Globus pallidus (tissue), 1 donor: ENCODE measurements at places on chromosomes 6 and 20.

- no peak for DNase-seq
Observed at GRCh38 chr20:41124451-41125094, 12.8 kb upstream of the PLCG1 start.

GRCh38 chr6:38302081-38302480 is 337.6 kb downstream of the BTBD9 start:
- no peak for DNase-seq

DNA sequence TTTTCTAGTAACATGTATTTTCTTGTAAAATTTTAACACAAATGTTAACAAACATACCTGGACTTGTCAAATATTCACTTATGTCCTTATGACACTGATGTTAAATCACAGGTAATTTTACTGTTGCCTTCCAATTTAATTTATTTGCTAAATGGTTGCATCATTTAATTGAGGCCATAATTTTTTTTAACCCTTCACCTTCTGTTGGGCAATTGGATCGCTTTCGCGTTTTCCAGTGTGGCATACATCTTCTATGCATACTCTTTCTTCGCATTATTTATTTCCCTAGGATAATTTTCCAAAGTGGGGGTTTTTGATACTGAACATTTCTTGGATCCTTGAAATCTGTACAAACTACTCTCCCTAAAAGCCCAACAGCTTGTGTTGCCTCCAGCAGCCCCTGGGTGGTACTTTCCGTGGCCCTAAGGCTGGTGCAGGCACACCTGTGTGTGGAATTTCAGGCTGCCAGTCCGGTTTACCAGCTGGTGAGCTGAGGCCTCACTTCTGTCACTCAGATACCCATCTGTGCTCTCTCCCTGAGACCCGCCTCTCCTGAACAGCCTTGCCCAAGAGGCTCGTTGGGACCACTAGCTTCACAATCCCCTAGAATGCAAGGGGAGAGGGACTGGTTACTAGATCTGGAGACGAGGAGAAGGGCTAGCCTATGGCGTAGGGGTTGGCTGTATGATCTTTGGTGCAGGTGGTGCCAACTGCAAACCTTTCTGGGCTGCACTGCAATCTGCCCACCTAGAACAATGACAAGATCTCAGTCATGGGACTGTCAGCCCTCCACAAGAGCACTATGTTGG is 11.2 kb upstream of the C20orf144 start:
- no peak for DNase-seq

DNA sequence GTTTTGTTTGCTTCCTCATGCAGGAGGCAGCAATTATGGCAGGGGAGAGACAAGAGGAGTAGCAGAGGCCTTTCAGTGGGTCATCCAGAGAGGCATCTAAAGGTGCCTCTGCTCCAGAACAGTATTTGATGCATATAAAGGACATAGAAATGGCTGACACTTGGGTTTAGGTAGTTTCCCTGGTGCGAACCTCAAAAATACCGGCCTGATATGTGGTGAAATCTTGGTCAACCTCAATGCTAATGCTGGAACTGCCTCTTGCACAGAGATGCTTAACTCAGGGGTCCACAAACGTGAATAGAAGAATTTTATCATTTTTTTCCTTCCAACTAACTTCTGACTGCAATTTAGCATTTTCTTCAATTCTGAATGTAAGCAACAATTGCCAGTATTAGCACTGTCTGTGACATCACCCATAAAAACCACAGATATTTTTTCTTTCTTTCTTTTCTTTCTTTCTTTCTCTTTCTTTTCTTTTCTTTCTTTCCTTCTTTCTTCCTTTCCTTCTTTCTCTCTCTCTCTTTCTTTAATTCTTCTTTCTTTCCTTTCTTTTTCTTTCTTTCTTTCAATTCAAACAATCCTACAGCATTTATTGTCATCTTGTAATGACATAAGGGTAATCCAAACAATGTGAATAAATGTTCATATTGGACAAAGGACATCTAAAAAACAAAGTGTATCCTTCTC is 180.0 kb upstream of the UST start:
- no peak for DNase-seq

DNA sequence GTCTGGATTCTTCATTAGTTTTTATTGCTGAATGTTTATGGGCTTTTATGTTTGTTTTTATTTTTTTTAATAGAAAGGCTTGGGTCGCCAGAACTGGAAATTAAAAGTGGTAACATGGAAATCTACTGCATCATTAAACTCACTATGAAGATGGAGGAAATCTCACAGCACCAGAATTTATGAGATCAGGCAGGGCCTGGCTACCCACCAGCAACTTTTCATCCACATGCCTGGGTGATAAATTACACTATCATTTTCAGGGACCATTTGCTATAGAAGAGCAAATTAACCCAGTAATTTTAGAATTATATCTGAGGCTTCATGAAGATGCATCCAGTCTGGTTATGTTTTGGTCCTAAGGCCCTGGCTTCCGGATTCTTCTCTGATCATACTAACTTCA is 57.8 kb upstream of the PLCB4 start:
- no peak for DNase-seq

DNA sequence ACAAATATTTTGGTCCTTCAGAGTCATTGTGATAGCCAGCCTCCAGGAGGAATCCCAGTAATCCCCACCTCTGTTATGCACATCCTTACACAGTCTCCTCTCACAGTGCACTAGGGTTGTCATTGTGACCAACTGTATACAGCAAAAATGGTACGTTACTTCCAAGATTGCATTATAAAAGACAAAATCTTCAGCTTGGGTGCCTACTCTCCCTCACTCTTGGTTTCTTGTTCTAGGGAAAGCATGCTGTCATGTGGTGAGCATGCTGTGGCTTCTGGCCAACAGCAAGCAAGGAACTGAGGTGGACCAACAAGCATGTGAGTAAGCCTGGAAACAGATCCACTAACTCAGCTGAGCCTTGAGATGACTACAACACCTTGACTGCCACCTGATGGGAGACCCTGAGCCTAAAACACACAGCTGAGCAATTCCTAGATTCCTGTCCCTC is 130.1 kb upstream of the DST start:
- no peak for DNase-seq

DNA sequence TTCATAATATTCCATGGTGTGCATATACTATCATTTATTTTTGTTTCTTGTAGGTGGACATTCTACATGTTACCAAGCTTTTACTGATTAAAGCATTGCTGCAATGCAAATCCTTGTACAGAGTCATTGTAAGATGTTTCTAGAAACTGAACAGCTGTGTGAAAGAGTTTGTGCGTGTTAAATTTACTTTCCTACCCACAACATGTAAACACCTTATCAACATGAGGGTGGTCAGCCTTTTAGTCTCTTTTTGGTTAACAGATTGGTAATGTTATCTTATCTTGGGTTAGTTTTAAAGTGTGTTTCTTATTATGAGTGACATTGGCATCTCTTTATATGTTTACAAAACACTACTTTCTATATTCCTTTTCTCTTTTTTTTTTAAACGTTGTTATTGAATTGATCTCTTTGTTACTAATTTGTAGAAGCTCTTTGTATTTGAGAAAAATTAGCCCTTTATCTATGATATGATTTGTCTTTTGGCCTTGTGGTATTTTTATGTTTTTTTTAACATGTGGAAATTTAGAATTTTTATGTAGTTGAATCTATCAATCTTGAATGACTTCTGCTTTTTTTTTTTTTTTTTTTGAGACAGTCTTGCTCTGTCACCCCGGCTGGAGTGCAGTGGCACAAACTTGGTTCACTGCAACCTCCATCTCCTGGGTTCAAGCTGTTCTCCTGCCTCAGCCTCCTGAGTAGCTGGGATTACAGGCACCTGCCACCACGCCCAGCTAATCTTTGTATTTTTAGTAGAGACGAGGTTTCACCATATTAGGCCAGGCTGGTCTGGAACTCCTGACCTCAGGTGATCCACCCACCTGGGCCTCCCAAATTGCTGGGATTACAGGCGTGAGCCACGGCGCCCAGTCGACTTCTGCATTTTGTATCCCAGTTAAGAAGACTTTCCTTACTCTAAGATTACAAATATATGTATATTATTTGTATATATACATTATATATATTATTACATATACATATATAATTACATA is 112.1 kb downstream of the TCP11 start:
- no peak for DNase-seq

- no peak for DNase-seq
Observed at GRCh38 chr6:137258170-137258569, 39.0 kb upstream of the IFNGR1 start.

DNA sequence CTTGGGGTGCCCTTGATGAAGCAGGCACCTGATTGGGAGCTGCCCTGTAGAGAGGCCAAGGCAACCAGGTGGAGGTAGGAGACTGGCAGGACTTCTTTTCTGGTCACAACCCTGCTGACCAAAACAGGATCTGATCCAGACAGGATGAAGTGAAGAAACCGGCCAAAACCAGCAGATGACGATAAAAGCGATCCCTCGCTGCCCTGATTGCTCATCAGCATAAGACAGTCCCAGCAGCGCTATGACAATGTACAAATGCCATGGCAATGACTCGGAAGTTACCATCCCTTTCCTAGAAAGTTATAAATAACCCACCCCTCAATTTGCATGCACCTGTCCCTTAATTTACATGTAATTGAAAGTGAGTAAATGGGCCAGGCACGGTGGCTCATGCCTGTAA is 88.4 kb upstream of the PDE10A start:
- no peak for DNase-seq

DNA sequence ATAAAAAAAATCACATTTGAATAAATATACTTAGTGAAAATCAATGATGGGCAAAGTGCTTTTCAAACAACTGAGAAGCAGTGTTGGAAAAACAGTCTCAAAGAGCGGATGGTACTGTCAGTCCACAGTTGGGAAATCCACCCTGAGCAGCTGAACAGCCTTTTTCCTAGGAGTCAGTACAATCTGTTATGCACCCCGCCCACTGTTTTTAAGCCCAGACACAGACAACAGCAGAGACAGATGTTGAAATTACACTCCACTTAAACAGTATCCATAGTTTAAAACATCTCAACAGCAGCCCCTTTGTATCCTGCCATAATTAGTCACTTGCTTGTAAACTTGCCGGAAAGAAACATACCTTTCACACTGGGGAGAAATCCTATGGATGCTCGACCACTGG is 372 bp downstream of the KIAA0408 start:
- no peak for DNase-seq

GRCh38 chr6:101605426-101605825 is 211.9 kb downstream of the GRIK2 start:
- no peak for DNase-seq

- no peak for DNase-seq
Observed at GRCh38 chr6:48859562-48860123, 603.4 kb downstream of the MMUT start.

GRCh38 chr6:112183271-112183671 is 71.1 kb downstream of the LAMA4 start:
- DNase-seq, result no peak

- DNase-seq, result no peak
Observed at GRCh38 chr6:35811699-35811995, 6.5 kb downstream of the LHFPL5 start.

DNA sequence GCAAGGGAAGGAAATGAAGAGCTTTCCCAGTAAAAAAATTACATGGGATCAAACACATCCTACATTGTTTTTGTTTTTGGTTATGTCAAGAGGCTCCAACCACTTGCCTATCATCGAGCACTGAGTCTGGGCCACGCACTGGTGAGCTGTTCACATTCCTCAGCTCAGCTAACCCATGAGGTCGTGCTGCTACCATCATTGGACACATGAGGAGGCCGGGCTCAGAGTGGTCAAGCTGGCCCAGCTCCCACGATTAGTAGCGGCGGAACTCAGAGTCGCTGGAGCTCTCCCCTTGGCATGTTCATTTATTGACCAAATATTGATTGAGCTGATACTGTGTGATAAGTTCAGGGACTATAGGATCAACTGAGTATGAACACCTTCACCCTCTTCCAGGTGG is 164.9 kb downstream of the CDH26 start:
- no peak for DNase-seq

DNA sequence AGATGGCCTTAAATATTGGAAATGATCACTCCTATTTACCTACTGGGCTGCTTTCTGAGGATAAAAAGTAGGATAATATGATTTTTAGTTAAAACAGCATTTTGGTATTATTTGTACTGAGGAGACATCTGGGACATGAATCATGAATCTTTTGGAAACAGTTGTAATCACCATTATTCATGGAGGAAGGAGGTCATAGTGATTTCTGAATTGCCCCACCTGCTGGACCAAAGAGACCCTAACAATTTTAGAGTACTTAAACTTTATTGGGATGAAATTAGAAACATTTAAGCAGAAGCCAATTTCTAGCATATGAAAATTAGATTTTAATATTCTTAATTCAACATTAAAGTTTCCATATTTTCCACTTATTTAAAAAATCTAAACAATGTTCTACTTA is 108.4 kb upstream of the SIM1 start:
- no peak for DNase-seq

GRCh38 chr6:92023410-92023966 is 1395.9 kb downstream of the EPHA7 start:
- DNase-seq, result no peak

- DNase-seq, result no peak
Observed at GRCh38 chr6:42332916-42333315, 115.3 kb upstream of the MRPS10 start.

DNA sequence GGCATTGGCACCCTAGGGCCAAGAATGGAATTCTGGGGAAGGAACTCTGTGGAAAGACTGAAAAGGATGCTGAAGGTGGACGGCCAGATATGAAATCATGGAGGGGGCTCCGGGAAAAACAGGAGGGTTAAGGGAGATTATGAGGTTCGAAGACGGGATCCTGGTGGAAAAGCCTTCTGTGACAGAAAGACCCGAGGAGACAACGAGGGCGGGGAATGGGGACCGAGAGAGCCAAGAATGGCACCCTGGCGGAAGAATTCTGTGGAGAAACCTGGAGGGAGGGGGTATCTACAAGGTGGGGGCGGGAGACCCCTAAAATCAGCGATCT is 426 bp downstream of the TRMT6 start:
- DNase-seq, result no peak

DNA sequence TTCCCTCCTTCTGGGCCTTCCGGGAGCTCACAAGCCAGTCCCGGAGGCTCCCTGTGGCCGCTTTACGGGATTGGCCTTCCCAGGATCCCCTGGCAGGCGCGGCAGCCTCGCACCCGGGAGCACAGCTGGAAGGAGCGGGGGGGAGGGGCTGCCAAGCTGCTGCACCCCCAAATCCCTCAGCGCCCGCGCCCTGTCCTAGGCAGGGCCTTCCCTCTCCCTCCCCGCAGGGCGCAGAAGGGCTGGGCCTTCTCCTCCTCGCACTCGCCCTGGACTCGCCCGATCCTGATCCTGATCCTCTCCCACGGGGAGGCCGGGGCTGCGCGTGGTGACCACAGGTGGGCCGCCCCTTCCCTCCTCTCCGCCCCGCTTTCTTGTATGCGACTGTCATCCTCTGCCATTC is 146.4 kb downstream of the FNDC1 start:
- DNase-seq, result no peak

DNA sequence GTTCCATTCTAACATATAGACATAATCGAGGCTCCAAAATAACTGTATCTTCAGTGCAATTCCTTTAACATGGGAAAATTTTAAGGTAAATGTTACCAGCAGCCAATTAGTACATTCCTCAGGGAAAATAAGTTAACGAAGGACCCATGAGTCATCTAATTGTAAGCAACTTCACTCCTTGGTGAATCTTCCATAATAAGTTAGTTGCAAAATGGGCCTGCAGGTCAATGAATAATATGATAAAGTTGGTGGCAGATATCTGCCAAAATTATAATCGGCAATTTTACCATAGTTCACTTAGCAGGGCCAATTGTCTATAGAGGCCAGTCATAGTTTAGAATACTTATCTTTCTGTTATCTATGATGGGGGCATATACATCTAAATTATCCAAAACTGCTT is 42.3 kb downstream of the QRSL1 start:
- DNase-seq, result no peak
